ENCODE measurements at places on chromosomes 7 and 10.
A peak's percentile ranks its signal among the peaks of the same experiment; 100 is the strongest.

DNA sequence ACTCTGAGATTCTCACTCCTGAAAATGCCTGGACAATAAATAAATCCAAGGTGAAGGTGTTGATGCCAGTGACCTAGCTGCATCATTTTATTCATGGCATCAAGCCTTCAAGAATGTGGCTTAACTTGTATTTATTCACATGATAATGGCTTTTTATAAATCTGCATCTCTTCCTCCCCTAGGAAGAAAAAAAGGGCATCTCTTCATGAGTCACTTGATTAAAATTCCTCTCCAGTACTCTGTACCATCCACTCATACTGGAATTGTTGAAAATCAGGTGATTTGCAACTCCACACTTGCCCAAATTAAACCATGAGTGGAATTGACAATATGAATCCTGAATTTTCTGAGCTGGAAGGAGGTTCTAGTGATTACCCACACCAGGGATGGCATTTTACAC, 30.2 kb downstream of the PTPRE start:
- DNase-seq: no peak

DNA sequence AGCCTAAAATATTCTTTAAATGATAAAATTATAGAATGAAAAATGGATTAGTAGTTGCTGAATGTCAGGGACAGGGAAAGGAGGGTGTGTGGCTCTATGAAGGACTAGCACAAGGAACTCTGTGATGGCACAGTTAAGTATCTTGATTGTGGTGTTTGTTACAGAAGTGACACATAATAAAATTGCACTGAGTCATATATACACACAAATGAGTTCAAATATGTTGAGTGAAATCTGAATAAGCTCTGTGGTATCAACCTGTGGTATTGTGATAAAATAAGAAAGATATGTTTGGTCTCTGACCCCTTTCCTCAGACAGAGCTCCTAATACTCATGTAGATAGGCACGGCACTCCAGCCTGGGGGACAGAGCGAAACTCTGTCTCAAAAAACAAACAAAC, 181.5 kb upstream of the TRIM24 start:
- no peak for DNase-seq

DNA sequence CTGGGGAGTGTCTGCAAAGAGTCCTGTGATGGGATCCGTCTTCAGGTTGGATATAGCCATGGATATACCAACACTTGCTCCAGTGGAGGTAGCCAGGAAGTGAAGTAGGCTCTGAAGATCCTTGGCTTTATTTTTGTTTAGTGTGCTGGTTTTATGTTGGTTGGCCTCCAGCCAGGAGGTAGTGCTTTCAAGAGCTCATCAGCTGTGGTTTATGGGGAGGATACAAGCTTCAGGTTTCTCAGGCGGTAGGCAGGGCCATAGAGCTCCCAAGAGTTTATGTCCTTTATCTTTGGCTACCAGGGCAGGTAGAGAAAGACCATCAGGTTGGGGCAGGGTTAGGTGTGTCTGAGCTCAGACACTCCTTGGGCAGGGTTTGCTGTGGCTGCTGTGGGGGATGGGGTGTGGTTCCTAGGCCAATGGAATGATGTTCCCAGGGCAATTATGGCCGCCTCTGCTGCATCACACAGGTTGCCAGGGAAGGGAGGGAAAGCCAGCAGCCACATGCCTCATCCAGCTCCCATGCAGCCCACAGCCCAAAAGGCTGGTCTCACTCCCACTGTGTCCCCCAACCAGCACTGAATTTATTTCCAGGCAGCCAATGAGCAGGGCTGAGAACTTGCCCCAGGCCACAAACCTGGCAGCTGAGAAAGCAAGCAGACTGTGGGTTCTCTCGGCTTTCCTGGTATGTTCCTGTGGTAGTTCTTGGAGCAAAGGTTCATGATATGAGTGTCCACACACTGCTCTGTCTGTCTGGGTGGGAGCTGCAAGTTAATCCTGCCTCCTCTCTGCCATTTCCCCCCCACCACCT, 67.0 kb upstream of the PRLHR start:
- DNase-seq: peak; percentile 6

GRCh38 chr10:63064706-63065105, 68.4 kb upstream of the NRBF2 start:
- DNase-seq: no peak

DNA sequence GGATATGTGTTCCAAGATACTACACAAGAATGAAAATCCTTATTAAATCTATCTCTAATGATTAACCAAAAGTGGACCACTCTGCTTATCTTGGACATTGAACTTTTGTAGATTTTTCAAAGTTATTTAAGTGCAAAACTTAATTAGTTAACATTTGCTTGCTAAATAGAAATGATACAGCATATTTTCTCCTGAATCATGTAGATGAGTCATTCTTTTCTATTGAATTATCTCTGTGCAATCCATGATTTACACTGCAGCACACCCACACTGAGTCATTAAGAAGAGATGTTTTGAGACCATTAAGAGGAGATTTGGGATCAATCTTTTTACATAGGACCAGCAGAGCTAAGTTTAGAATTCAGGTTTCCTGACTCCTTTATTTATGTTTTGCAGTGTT, 6.6 kb upstream of the ABCC2 start:
- peak; percentile 85 for DNase-seq

- no peak for DNase-seq
Observed at GRCh38 chr10:95275726-95276366, 15.0 kb downstream of the PDLIM1 start.

DNA sequence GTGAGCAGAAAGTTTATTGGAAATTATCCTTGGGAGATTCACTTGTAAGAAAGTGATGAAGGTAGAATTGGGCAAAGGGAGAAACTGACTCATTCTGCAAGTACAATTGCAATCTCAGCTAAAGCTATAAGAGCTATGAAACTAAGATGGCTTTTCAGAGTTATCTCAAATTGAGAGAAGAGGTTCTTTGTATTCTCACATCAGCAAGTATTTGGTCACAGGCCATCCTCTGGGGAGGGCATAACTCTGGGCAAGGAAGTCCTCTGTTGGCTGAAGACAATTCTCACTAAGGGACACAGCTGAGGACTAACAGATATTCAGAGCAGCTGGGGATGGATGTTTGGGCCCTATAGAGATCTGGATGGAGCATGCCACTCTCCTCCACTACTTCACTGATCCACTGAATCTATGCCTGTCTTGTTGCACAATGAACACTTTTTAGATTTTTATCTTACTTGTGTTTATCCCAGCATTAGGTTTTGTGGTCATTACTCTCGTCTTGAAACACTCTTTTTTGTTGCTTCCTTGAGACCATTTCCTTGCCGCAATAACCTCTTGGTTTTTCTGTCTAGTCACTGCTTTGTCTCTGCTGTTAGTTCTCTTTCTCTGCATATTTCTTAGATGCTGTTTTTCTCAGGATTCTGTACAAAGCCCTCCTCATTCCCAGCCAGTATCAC, 115.1 kb downstream of the GNAI1 start:
- no peak for DNase-seq

DNA sequence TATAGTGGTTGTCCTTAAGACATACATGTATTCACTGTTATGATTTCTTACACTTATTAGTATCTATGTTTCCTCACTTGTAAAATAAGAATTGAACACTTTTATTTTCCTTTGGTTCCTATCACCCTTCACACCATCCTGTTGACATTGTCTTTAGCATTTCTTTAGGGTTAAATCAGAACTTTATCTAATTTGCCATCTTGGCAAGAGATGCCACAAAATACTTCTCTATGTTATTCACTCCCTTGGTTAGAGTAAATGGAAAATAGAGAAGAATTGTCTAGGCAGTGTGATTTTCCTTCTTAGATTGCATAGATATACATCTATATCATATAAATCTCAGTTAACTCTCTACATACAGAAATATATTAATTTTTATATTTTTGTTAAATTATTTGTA, 204.7 kb downstream of the SEMA3D start:
- DNase-seq: no peak

DNA sequence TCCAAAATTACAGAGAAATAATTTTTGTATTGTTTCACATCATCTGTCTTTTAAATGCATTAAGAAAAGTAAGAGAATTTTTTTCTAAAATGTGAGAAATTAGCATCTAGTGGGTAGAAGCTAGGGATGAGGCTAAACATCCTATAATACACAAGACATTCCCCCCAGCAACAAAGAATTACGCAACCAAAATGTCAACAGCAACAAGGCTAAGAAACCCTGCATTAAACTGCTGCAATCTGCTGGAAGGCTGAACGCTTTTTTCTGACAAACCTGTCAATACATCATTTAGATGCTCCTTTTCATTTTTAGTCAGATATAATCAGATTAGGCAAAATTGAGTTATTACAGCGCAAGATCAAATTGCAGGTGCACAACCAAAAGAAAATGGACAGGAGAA, 162.2 kb downstream of the C1GALT1 start:
- no peak for DNase-seq

DNA sequence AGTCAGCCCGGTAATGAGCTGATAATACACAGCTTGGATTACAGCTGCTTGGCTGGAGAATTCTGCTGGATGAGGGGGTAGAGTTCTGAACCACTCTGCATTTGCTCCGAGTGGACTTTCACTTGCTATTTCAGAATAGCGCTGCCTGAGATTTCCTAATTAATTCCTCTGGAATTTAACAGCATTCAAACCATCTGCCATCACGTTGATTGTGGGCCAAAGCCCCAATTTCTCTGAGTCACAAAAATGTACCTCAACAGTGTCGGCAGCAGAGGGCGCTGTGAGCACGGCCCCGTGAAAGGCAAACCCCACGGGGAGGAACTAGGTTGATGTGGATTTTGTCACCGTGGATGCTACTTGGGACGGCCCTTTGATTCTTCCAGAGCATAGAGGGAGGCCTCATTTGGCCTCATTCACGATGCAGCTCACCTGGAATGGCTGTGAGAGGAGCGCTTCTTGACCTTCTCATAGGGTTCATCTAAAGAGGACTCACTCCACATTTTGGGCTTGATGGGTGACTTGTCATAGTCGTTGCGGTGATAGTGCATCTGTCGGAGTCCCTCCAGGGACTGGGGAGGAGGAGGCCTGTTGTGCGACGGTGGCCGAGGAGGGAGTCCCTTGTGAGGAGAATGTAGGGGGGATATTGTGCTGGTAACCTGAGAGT, 73.3 kb downstream of the PRPF18 start:
- peak; percentile 43 for DNase-seq

- DNase-seq: peak; percentile 4
Observed at GRCh38 chr10:100969187-100970075, at the start of gene SEMA4G. Gene SEMA4G (plus strand): TSS chr10:100969504. CDS start chr10:100972913, 3,409 bp downstream.

All from Caki2 (cell line).